ENCODE measurements at places on chromosomes 4 and X.

DNA sequence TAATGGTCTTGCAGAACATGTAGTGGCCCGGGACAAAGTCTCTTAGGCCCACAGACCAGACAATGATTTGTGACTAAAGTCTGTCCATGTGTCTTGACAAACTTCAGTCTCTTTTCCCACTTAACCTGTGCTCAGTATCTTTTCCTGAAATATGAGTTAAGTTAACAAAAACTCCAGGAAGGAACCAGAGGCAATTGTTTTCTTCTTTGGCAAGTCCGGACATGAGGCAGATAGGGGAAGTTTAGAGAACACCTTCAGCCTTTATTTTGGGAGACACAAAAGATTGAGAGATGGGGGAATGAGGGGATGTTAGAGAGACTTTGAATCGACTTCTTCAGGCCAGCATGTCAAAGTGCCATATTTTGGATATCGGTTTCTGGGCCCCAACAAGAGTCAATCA is 80.2 kb upstream of the FRMPD4 start:
- no peak for DNase-seq

- no peak for DNase-seq
Measured at GRCh38 chr4:39375478-39375877, 9.3 kb upstream of the RFC1 start.

DNA sequence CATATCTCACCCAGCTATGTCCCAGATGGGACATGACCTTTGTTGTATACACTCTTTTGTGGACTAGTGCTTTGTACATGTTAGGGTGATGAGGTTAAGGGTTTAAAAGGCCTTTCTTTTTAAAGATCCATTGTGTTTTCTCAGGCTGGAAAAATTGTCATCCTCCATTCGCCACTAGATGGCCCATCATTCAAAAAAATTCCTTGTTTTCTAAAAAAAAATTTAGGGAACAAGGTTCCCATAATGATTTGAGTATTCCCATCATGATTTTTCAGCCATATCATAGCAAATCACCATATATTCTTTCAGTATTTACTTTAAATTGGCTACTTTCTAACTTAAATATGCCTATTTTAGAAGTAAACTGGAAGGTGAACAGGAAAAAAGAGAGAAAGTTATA is 91.9 kb upstream of the TMEM164 start:
- DNase-seq, result no peak

DNA sequence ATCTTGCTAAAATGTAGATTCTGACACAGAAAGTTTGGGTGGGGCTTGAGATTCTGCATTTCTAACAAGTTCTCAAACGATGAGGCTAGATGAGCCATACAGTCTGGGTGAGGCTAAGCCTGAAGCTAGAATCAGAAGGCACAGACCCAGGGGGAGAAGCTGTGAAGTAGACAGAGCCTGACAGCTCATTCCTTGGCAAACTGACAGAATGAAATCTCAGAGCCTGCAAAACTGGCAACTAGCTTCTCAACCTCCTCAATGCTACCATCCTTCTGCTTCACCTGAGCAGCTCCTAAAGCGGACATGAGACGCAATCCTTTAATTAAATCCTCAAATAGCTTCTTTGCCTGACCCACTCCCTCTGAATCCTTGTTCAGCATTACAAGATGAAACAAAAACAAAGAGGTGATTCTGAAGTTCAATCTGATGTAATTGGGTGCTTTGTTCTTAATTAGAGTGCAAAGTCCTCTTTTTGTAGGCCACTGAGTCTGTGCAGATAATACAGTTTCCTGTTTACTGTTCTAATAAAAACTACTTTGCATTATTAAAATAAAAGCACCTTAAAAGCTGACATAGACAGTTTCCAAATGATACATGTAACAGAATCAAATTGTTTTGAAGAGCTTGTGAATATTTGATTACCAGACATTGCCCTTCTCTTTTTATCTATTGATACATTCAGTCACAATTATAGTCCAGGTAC is 71.0 kb upstream of the BMP2K start:
- DNase-seq, result no peak

GRCh38 chr4:27308379-27308778 is 447.7 kb downstream of the STIM2 start:
- DNase-seq, result no peak

DNA sequence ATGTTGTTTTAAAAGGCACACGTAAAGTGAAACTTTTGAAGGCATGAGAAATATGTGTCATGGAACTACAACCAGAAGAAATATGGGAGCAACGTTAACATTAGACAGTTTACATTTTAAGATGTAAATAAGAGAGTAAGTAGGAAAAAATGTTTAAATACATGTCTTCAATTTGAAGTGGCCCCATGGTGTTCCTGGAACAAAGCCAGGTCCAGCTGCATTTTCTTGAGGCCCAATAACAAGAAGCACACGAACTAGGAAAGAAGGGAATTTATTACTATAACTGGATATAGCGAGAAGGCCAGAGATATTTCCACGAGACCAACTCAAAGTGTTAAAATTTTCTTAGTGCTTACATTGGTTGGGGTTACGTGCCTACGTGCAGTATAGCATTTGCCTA is 458.1 kb downstream of the KCTD8 start:
- DNase-seq, result no peak

GRCh38 chr4:3462790-3463415 is at the start of gene DOK7:
TSS of gene DOK7 (plus strand) at chr4:3463306. CDS start at chr4:3463376, 70 bp downstream.
- no peak for DNase-seq

DNA sequence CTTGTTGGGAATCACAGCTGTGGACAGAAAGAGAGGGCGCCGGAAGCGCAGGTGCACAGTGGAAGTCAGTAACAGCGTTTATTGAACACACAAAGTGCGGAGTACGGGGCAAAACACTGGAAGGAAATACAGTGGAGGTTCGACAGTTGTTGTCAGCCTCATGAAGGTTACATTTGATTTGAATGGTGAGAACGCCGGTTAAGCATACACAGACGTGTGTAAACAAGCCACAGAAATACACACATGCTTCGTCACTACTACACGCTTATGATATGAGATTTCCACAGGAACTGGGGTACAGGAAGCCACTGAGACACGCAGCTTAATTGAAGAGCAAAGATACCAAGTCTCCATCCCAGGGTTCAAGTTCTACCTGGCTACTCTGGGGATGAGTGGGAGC is 12.0 kb downstream of the CCKAR start:
- DNase-seq, result no peak

GRCh38 chrX:11446949-11447348 is 153.7 kb downstream of the AMELX start:
- DNase-seq, result no peak

DNA sequence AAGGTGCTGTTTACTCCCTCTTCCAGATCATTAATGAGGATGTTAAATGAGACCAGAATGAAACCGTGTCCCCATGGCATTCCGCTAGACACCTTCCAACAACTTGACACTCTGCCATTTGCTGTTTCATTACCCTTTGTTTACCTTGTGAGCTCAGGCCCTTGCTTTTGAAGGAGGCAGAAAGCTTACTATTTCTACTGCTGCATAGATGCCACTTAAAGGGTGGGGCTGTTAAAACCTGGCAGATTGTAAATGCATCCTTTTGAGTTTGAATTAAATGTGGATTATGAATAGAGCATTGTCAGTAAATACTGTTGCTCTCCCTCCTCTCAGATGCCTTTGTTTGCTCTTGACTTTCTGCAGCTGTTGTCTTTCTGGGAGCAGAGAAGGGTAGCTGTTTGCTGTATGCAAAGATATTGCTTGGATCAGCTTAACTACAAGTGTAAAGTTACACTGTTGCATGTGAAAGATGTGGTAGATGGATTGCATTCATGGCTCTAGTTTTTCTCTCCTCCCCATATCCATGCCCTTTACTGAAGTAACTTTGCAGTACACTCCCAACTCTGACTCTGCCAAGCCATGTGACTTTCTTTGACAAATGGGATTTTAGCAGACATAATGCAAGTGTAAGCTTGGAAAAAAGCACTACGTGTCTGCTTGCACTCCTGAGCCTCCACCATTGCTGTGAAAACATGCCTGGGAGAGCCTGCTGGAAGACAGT is 75.0 kb upstream of the DHX15 start:
- no peak for DNase-seq

DNA sequence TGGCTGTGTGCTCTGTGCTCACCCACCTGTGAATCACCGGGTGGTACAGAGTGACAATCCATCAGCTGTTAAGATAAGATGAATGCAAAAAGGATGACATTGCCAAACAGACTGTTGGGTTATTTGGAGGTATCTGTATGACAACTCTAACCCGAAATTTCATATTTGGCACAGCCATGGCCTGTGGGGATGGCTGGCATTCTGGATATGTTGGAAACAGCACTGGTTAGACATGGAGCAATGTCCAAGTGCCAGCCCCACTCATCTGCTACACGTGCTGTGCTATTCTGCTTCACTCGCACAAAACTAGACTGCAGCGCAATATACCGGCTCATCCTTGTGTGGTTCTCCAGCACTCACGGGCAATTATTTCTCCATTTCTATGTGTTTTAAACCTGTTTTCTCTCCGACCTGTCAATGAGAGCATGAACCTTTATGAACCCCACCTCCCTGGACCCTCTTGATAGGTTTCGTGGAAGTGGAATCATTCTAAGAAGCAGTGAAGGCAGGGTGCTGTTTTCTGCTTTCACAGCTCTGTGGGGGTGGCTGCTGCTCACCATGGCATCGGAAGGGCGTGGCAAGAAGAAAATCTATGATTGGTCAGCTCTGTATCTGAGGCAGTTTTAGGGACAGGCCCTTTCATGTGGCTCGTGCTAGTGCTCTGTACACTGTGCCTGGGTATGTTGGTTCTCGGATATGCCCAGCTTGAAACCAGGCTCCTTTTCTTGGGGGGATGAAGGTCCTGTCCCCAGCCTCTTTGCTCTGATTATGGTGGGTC is 94.9 kb downstream of the ENPP6 start:
- DNase-seq, result no peak

- DNase-seq, result no peak
Measured at GRCh38 chr4:186695392-186695791, 28.3 kb downstream of the FAT1 start.
